Caco-2 (cell line): ENCODE measurements at places on chromosomes 3 and 15.

- no peak for DNase-seq
These were observed 67.8 kb upstream of the IGF1R start for GRCh38 chr15:98580572-98580971.

- no peak for DNase-seq
These were observed 1.3 kb downstream of the AQP9 start for GRCh38 chr15:58139276-58139988.

GRCh38 chr3:37625690-37626360 lies 235.9 kb upstream of the CTDSPL start:
- no peak for DNase-seq

DNA sequence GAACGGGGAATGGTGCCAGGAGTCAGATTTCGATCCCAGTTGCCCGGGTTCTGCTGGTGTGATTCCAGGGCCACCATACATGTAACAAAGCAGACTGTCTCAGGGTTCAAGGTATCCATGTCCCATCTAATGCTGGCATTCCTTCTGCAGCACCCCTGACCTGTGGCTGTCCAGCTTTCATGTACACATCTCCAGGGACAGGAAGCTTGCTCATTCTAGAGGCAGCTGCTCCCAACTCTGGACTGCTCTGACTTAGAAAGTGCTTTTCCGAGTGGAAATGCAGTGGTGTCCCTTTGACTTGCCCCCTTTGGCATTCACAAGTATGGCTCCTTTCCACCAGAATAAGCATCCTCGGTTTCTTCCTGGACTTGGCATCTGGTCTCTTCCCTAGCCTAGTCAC lies 30.9 kb downstream of the PML start:
- no peak for DNase-seq

GRCh38 chr3:13158871-13159270 lies 85.6 kb upstream of the IQSEC1 start:
- DNase-seq, result no peak

DNA sequence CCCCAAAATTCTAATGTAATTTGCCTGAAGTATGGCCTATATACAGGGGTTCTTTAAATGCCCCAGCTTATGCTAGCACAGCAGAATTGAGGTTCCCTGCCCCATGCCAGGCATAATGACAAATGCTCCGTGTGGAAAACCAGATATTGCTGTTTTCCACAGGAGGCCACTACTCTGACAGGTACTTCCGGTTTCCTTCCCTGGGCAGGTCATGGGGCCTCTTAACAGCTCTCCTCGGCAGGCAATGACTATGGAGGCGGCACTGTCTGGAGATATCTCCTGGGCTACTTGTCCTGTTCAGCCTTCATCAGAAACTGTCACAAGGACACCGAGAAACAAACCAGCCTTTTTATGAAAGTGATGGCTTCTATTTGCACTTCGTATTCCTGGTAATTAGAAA lies 54.8 kb downstream of the SLC7A14 start:
- DNase-seq, result no peak

GRCh38 chr15:96585484-96586386 lies 255.2 kb downstream of the NR2F2 start:
- DNase-seq, result no peak

- DNase-seq, result no peak
These were observed 15.4 kb downstream of the PSTPIP1 start for GRCh38 chr15:77010312-77010686.

GRCh38 chr3:100709842-100710260 lies 557 bp downstream of the TFG start:
- DNase-seq, result peak; percentile 54

DNA sequence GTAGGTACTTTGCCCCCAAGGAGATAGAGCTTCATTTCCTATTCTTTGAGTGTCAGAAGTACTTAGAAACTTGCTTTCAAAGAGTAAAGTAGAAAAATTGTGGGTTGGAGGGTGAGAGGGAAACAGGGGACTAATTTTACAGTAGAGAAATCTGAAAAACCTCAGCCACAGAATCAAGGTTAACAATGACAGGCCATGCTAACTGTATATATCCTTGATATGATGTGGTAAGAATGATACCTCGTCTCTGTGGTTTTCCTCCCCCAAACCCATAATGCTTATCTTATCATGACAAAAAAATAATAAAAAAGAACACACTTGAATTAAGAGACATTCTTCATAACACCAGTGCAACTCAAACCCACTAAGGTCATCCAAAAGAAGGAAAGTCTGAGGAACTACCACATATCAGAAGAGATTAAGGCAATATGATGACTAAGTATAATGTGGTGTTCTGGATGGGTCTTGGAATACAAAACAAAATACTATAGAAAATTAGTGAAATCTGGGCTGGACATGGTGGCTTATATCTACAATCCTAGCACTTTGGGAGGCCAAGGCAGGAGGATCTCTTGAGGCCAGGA lies 360.4 kb downstream of the ULK4 start:
- no peak for DNase-seq

- no peak for DNase-seq
These were observed 17.4 kb upstream of the SUSD5 start for GRCh38 chr3:33236005-33236404.

DNA sequence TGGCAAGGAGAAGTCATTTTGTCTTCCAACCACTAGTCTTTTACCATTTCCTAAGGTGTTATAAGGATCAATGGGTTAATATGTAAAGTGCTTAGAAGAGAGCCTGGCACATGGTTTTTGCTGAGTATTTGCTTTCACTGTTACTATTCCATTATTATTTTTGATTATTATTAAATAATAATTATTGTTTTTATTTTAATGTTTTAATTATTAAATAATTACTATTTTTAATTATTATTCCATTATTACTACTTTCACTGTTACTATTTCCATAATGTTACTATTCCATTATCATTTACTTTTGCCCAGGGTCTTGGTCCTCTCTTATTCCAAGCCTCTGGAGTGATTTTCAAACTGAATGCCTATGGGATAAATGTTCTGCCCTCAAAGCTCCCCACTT lies 48.5 kb downstream of the FSTL1 start:
- no peak for DNase-seq

GRCh38 chr3:30399394-30400181 lies 206.8 kb upstream of the TGFBR2 start:
- no peak for DNase-seq

- peak; percentile 66 for DNase-seq
These were observed 3.3 kb downstream of the ANKRD63 start for GRCh38 chr15:40279437-40280141.

DNA sequence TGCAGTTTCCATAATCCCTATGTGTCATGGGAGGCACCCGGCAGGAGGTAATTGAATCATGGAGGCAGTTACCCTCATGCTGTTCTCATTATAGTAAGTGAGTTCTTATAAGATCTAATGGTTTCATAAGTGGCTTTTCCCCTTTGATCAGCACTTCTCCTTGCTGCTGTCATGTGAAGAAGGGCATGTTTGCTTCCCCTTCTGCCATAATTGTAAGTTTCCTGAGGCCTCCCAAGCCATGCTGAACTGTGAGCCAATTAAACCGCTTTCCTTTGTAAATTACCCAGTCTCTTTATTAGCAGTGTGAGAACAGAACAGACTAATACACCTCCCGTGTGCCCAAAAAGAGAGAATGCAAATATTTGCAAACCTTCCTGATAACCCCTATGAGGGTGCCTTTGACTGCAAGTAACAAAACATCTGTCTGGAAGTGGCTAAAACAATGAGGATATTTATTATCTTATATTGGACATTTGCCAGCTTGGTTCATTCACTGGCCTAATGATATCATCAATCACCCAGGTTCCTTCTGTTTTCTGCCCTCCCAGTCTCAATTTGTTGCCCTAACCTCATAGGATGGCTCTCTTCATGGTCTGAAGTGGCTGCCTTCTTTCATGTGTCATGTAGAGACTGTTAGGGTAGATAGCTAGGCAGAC lies 68.7 kb downstream of the BHLHE40 start:
- DNase-seq, result no peak

DNA sequence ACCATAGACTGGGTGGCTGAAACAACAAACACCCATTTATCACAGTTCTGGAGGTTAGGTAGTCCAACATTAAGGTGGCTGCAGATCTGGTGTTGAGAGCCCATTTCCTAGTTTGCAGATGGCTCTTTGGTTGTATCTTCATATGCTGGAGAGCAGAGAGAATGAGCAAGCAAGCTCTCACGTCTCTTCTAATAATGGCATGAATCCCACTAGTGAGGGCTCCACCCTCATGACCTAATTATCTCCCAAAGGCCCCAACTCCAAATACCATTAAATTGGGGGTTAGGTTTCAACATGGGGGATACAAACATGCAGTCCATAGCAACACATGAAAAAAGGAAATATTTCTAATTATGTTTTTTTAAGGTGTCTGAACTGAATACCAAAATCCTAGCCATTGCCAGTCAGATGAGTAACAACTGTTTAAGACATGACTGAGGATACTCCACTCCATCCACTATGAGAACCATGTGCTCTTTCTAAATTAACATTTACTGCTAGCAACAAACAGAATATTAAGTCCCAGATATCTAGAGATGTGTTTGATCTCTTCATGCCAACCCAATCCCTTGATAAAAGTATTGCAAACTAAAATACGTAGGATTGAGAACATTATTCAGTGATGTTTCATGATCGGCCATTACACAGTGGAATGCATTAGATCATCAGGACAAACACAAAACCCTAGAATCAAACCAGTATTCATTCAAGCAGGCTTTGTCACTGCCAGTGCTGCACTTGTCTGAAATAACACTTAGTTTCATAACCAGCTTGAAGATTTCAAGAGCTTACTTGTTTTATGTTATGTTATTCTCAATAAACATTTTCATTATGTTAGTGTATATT lies 340.3 kb downstream of the SLC9A9 start:
- no peak for DNase-seq

- DNase-seq, result no peak
These were observed 329.7 kb downstream of the SI start for GRCh38 chr3:164748626-164749025.

GRCh38 chr15:31235311-31236183 lies 91.1 kb upstream of the KLF13 start:
- DNase-seq, result no peak

DNA sequence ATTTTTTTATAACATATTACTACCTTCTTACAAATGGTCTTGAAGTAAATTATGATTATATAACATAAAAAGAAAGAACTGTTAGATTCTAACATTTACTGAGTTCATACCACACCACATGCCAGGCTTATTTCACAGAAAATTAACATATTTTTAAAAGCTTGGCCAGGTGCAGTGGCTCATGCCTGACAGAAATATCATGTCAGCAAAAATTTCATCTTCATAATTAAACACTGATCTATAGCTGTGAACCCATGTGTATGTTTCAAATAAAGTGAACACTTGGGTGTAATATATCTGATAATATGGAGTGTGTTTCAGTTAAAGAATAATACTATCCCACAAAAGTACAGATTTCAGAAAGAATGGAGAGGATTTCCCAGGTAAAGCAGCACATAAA lies 296.5 kb downstream of the SI start:
- DNase-seq, result no peak

DNA sequence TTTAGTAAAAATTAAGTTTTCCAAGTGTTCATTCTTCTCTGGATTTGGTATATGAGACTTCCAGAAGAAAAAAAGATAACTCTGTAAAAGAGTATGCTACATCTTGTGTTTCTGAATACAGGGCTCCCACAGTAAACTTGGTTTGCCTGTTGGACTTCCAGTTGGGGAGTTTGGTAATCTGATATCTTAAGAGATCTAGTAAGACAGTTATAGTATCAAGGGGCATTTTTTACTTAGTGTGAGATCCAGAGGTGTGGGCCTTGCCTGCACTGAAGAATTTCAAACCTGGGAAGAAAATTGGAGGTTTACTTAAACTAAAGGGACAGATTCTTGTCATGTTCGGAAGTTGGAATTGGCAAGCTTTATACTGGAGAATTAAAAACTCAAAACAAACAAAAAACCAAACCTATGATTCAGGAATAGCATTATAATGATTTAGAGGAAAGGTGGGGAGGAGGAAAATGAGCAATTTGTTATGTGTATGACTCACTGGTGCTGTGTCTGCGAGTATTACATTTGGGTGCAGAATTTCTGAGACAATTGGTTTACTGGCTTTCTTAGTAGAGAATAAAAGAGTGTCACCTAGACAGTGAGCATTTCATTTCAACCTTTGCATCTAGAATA lies 58.9 kb upstream of the ULK4 start:
- DNase-seq, result no peak

DNA sequence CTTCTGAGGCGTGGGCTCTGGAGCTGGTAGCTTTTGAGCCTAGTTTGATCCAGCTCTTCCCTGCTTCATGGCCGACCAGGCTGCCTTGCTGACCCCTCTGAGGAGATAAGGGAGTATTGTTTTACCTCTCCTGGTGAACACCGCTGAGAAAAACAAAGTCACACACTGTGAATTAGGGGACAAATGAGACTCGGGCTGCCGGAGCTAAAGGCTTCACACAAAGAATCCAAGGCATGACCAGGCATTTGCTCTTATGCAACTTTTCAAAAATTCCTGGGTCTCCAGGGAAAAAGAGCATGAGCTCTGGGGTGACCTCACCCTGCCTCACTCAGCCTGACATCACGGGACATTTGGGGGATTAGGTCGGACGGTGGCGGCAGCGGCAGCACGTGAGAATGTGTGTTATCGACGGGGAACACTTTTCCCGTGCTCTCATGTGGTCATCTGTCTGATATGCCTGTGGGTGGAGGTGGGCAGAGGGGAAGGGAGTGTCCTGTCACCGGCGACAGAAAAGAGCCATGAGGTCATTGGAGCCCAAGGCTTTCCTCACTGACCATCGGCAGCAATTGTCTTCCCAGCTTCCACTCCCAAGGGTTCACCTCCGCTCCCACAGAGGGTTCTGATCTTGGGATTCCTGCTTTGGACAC lies 61.0 kb downstream of the TMEM44 start:
- peak; percentile 79 for DNase-seq

DNA sequence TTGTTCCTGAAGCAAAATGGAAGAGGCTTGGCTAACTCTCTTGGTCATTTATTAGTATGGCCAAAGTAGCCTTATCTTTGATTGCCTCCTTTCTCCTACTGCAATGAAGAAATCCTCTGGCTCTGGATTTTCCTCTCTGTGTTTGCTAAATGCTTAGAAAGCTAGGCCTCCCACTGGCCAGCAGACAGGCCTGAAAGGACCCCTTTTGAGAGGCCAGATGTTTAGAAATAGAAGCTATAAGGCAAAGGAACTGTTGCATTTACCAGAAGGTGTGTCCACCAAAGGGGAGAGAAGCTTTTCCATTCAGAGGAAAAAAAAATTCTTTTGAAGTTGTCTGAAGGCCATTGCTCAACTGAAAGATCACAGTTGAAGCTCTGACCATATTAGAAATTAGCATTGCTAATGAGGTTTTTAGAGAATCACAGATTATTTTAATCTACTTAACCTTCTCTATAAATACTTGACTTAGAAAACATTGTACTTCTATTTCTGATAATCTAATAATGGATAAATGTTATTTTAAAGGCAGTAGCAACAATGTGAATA lies 160.8 kb downstream of the SYNPR start:
- DNase-seq, result no peak

GRCh38 chr3:38985981-38986380 lies 65.8 kb downstream of the SCN11A start:
- no peak for DNase-seq

- DNase-seq, result no peak
These were observed 16.2 kb downstream of the LCMT2 start for GRCh38 chr15:43314171-43314570.

- no peak for DNase-seq
These were observed 202.6 kb downstream of the XXYLT1 start for GRCh38 chr3:195068084-195069080.
